ENCODE measurements at places on chromosomes 1 and 21.
A peak's percentile ranks its signal among the peaks of the same experiment; 100 is the strongest.

- DNase-seq, result peak; percentile 43
These were observed 63.9 kb downstream of the CAPN2 start for GRCh38 chr1:223776075-223776814.

DNA sequence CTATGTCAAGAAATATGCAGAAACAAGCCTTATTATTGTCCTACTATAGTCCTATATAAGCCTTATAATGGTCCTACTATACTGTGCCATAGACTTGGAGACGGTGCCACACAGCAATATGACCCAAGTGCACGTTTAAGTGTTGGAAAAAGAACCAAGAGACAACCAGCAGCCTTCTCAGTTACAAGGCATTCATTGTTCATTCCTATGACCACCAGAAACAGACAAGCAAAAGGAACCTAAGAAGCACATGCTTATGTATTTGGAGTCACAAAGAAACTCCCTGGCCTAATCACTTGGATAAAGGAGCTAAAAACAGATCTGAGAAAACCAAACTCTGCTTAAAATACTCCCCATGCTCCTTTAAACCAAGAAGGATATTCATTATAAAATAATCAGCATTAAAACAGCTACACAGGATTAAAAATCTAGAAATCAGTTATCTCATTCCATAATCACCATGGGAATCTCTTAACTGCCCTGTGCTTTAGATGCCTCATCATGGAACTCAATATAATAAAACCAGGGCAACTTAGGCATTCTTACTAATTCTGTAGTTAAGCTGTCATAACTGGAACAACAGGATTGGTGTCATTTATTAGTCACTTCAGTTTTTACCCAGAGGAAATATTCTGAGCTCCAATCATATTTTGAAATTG lies 7.0 kb downstream of the COLGALT2 start:
- DNase-seq, result no peak

DNA sequence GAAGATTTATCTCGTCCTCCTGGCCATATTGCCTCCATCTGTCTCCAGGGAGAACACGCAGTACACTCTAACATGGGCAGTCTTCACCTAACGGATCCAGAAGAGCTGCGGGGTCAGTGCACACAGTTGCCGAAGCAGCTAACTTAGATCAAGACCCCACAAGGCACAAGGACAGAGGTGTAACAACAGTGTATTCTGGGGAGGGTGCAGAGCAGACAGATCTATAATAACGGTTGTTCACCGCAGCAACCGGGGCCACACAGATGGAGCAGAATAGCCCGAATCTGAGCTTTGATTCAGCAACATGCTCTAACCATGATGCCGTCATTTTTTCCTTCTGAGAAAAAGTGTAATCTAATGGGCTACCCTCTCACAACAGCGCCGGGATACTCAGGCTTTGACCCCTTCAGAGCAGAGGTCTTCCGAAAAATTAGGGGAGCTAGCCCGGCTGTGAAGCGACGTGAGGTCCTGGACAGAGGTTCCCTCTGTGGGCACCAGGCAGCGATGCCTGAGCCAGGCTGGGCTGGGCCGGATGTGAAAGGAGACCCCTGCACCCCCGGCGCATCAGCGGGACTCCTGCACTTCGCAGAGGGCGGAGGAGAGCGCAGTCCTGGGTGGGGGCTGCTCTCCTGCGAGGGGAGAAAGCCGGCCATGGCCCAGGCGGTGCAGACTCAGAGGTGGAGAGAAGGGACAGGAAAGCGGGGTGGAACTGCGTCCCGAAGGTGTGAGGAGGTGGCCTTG lies 57.5 kb downstream of the BCL9 start:
- no peak for DNase-seq

DNA sequence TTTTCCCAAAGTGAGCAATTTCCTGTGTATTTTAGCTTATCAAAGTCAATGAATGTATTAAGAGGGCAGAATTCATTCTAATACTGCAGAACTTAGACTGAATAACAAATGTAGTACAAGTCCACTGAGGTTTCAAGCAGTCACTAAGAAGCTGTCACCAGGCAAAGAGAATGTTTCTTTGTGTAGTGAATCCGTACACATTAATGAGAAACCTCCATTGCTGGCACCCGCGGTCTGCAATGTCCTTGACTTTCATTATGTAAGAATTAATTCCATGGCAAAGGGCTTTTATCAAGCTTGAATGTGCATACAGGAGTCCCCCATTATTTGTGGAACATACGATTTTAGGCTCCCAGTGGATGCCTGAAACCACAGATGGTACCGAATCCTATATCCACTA lies 719.5 kb upstream of the TMPRSS15 start:
- no peak for DNase-seq

DNA sequence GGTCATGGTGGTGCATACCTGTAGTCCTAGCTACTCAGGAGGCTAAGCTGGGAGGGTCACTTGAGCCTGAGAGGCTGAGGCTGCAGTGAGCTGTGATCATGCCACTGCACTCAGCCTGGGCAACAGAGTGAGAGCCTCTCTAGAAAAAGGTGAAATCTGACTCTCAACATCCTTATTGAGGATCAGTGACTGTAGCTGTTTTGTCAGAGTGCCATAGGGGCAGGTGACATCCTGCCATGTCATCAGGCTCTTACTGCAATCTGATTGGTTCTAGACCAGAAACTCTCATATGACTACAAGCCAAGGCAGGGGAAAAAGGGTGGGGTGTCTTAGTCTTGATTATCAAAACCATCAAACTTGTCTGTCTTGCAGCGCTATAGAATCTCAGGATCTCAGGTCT lies 62.8 kb upstream of the NGF start:
- DNase-seq, result no peak

DNA sequence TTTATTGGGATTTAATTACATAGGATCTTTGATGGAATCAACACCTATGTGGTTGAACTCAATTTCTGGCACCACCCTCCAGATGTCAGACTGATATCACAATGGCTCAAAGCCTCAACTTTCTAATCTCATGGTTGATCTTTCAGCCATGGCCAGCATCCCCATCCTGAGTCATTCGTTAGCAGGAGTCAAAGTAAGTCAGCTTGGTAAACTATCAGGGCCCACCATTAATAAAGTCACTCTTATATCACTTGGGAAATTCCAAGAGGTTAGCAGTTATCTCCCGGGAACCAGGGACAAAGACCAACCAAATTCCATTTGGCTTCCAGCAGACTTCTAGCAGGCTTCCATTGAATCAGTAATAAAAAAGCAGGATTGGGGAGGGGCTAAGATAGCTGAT lies 50.7 kb upstream of the TNFSF4 start:
- no peak for DNase-seq

All from AG08395 (cell line).